ENCODE measurements at places on chromosomes 4 and X. TPM values are rescaled to one million over a fixed set of nuclear protein-coding genes. Genes with fewer than 3 reads are reported as not detected.

GRCh38 chr4:186602978-186603377, 47.6 kb upstream of the MTNR1A start:
- no peak for DNase-seq

- no peak for DNase-seq
Observed at GRCh38 chr4:119942806-119943205, 123.8 kb downstream of the MAD2L1 start.

GRCh38 chr4:104589264-104589868, 94.7 kb upstream of the CXXC4 start:
- DNase-seq, result no peak

GRCh38 chr4:92264163-92264562, 39.6 kb upstream of the GRID2 start:
- no peak for DNase-seq

DNA sequence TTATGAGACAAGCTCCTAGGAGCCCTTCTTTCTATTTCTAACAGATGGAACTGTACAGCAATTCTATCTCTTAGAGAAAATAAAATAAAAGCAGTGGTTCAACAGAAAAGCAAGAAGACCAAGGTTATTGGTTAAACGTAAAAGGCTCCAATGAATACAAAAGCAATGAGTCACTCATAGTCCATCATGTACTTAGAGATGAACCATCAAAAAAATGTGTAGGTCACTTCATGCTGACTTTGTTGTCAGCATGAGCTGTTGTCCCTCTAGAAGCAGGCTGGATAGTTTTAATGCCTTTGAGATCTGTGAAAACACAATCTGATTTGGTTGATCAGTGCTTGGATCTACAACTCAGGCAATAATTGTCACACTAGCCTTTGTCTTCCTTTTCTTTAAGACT, 378.6 kb upstream of the ANXA10 start:
- no peak for DNase-seq

- no peak for DNase-seq
Observed at GRCh38 chr4:113561092-113561491, 200.4 kb downstream of the CAMK2D start.

DNA sequence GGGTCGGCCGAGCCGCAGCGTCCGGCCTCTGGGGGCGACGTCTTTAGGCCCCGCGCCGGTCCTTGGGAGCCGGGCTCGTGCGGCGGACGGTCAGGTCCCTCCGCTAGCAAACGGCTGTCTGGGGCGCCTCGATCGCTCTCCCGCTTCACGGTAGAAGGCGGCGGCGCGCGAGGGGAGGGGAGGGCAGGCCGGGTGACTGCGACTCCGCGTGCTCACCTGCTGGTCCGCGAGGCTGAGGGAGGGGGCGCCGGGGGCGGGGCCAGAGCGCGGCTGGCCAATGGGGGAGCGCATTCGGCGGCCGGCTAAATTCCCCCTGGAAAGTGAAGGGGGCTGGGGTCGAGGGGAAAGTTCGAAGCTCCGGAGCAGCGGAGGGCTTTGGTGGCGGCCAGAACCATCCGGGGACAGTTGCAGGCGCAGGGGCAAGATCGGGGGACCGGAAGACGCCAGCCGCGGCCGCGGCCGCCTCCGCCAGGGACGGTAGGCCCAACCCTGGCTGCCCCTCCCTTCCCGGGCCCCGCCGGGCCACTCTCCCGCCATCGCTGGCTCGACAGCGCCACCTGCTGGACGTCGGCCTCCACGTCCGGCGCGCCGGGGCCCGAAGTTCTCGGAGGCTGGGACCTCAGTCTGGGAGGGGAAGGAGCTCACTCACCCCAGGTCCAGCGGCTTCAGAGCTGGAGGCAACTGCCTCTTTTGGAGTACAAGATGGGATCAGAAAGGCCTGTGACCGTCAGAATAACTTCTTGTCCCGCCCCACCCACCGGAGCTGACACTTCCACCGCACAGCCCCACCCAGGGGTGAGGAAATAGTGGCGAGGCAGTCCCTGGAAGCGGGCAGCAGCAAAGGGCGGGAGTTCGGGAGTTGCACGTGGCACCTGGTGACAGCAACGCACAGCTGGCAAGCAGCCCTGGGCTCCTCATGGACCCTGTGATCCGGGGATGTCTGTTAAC, 49.9 kb downstream of the ELF4 start:
- DNase-seq, result peak; percentile 63

DNA sequence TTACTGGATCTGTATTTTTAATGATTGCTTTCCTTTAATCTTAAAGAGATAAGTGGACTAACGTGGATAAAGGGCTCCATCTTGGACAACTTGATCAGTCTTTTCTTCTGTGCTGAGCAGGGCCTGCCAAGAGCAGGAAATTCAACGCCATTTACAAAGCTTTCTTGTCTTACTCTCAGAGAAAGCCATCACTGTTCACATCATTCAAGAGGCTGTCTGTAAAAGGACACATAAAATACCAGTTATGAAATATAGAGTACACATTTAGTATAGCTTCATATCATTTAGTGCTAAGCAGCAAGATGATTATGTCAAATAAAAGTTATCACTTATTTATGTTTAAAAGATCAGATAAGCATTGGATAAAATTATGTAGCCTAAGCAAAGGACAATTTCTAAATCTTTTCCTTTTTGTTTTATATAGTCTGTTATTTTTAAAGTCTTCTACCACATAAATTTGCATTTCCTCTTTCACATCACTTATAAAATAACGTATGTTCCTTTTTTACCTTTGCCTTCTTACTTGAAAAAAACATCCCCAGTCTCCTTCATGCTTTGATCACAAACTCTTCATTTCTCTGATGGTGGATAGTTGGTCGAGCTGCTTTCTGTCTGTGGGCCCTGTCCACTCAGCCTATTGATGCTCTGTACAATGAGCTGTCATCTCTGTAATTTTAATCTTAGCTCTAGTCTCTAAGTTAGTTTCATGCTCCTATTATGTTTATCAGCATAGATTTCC, 2.1 kb upstream of the CCNG2 start:
- no peak for DNase-seq

DNA sequence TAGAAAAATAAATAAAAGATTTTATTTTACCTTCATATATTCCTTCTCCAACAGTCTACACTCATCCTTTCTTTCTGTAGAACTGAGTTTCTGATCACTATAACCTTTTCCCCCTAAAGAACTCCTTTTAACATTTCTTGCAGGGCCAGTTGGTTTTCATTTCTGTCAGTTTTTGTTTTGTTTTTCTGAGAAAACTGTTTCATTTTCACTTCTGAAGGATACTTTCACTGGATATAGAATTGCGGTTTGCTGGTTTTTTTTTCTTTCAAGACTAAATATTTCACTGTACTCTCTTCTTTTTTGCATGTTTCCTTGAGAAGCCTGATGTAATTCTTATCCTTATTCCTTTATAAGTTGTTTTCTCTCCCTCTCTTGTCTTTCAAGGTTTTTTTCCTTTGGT, 90.4 kb upstream of the EOLA2 start:
- DNase-seq, result no peak

DNA sequence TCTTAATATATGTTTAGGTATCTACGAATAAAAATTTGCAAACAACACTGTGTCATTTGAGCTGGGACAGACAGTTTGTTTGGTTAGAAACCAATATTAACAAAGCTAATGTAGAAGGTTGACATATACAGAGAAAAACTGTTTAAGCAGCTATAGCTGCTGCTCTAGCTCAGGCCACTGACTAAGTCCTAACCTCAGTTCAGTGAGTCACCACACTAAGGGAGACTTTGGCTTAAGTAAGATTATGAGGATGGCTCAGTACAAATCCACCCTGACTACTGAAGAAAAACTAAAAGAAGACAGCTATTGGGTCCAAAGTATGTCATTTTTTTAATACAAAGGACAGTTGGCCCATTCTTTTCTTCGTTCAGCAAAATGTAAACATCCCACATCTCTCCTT, 717.3 kb upstream of the ACTRT1 start:
- no peak for DNase-seq

DNA sequence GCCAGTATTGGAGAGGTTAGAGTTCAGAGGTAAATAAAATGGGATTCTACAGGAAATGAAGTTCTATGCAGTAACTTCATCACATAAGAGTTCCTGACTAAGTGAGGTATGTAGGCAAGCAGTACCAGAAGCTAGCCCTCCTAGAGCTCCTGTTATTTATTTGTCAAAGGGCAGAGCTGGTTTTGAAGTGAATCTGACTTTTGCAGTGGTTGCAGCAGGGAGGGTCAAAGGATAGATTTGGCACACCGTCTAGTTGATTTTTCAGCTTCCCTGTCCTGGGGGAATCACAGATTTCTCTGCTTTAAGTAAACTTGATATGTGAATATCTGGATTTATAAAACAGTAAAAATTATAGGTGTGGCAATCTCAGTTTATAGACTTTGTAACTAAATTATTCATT, 130.7 kb downstream of the IL1RAPL2 start:
- DNase-seq, result no peak

- no peak for DNase-seq
Observed at GRCh38 chrX:2710041-2710840, 19.1 kb downstream of the CD99 start.

DNA sequence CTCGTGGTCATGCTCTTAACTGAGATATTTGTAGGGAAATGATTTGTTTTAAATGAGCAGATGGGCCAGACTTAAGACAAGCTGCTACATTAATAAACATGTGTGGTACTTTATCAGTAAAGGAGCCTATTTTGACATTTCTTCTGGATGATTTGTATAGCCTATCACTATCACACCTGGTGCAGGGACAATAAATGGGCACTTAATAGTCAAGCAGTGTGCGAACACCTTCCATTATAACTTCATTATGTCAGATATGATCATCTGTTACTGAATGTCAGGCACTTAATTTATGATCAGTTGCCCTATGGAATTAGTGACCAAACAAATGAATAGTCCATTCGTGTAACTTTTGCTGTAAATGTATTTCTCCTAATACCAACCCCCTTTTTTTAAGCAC, 628.8 kb downstream of the ADGRL3 start:
- DNase-seq, result no peak

GRCh38 chr4:3019145-3019846, 55.0 kb downstream of the HTT-AS start:
- DNase-seq, result no peak

DNA sequence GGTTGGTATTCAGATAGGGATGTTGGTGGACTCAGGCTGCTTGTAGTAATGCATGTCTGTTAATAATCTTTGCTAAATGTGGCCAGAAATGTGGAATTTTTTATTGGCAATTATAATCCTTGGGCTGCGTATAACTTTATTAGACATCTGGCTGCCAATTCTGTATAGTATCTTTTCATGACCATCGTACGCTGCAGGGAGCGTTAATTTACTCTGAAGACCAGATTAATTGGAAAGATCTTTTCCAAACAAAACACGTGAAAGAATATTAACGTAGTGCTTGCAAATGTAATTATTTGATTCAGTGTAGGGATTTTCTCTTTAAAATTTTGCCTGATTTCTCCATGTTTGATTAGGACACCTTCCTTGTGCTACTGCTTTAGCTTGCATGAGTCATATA, 38.8 kb upstream of the FTHL17 start:
- DNase-seq, result no peak

DNA sequence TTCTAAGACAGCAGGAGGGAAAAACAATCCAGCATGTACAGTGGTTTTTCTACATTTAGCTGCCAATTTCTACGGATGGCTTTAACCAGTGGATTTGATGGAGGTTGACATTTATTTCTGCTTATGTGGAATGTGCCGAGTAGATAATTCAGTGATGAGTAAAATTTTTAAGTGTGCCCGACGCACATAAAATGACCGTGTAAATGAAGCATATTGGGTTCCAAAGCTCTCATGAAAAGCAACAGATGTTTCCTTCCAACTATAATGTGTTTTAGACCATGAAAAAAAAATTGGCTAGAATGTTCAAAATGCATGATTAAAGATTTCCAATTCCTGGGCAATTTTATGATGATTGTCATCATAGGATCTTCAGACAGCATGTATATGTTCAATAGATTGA, 14.1 kb downstream of the INPP4B start:
- no peak for DNase-seq

Gene FRG2
- not detected for total RNA-seq

Gene SSX4
- total RNA-seq, result not detected

Gene PROM1
- total RNA-seq, result not detected

Gene MAGEE1
- 4.7 TPM for total RNA-seq

Gene TRIM60
- total RNA-seq, result not detected

Gene CXCL5
- not detected for total RNA-seq

Gene GPR78
- not detected for total RNA-seq

Gene RPA4
- 12.6 TPM for total RNA-seq

Gene CT45A10
- not detected for total RNA-seq

Gene STATH
- total RNA-seq, result not detected

Gene SSX2
- not detected for total RNA-seq

Gene HERC5
- 9.2 TPM for total RNA-seq

Gene WAS
- total RNA-seq, result 14.7 TPM

Measured in tibial nerve (tissue), 4 donors.